ENCODE measurements at places on chromosomes 1 and 21.

GRCh38 chr1:100266741-100267140 lies 725 bp downstream of the RTCA start:
- DNase-seq, result no peak

DNA sequence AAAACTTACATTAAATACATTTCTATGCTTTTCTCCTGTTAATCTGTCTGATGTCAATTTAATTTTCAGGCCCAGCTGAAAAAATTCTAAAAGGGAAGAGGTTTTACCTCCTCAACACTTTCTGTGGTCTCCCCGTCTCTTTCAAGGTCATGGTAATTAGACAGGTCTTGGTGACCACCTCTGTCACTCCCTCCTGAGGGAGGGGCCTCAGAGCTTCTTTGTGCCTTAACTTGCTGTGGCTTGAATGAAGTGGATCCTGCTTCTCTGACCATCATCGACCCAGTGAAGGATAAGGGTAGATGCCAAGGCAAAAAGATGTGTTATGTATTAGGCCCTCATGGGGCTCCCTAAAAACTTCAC lies 40.8 kb upstream of the OSBPL9 start:
- no peak for DNase-seq

DNA sequence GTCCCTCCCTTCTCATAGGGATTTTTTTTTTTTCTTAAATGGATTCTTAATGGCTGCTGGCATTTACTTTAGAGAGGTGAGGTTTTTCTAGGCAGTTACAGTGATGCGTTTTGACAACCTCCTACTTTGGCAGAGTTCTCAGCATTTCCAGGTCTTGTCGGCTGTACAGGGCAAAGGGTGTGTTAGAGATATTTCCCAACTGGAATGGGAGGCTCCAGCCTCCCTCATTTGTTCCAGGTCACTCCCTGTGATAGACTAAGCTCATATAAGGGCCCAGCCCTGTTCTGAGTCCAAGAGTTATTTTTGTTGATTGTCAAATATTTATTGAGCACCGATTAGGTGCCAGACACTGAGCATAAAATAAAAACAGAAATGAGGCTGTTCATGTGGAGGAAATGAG lies 7.6 kb upstream of the XKR8 start:
- DNase-seq, result no peak

DNA sequence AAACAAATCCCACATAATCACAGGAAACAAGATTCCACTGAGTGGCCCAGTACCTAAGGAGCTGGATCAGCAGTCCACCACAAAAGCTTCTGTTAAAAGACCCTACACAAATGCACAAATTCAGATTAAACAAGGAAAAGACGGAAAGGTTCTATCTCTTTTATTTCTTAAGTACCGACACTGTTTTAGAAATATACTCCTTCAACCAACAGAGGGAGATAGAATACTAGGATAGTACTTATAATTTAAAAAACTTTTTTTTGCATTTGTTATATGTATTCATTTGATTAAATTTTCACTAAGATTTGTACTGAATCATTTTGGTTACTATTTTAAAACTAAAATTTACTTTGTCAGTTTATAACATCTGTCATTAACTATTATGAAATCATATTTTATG lies 12.5 kb downstream of the CDC7 start:
- DNase-seq, result no peak

- no peak for DNase-seq
These were observed 24.0 kb upstream of the C1orf21 start for GRCh38 chr1:184362876-184363275.

DNA sequence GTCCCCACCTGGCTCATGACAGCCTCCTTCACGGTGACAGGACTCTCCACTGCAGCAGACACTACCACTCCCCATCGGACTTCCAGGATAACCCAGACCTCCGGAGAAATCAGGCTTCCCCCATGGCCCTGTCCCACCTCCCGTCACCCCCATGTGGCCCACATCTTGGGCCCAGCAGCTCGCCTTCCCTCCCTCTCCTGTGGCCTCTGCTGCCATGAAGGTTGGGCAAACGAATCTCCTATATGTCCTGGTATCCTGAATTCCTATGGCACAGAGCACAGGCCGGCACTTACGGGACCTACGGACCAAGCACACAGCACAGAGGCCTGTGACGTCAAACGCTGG lies 82.0 kb downstream of the NPHP4 start:
- DNase-seq, result no peak

DNA sequence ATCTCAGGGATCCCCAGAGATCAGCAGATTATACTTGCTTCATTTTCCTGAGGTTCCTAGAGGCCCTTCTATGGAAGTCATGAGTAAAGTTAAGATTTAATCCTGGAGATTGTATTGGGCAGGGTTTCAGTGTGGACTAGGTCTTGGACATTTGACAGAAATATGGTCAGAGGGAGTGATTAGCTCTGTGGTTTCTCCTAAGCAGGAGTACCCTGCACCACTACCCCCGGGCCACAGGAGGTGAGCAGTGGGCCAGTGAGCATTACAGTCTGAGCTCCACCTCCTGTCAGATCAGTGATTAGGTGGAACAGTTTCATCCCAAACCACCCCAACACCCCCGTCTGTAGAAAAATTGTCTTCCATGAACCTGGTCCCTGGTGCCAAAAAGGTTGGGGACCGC lies 43.2 kb downstream of the PHACTR4 start:
- no peak for DNase-seq

DNA sequence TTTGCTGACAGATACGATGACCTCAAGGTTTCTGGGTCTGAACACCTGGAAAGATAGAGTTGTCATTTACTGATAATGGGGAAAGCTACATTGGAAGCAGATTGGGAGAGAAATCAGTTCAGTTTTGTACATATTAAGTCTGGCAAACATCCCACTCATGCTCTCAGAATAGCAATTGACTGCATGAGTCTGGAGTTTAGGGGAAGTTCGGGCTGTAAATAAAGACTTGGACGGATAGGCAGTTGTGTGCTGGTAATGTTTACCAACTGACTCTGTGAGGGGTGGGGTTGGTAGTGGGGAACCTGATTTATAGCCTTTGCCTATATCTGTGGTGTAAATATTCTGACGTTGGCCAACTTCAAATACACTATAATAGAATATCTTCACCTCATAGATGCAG lies 4.0 kb downstream of the H6PD start:
- no peak for DNase-seq

- DNase-seq, result no peak
These were observed 1048.1 kb downstream of the BRINP3 start for GRCh38 chr1:189429610-189430009.

GRCh38 chr1:42721926-42722325 lies 18.1 kb downstream of the CLDN19 start:
- no peak for DNase-seq

GRCh38 chr1:155003766-155004351 lies 1.3 kb downstream of the ZBTB7B start:
- no peak for DNase-seq

DNA sequence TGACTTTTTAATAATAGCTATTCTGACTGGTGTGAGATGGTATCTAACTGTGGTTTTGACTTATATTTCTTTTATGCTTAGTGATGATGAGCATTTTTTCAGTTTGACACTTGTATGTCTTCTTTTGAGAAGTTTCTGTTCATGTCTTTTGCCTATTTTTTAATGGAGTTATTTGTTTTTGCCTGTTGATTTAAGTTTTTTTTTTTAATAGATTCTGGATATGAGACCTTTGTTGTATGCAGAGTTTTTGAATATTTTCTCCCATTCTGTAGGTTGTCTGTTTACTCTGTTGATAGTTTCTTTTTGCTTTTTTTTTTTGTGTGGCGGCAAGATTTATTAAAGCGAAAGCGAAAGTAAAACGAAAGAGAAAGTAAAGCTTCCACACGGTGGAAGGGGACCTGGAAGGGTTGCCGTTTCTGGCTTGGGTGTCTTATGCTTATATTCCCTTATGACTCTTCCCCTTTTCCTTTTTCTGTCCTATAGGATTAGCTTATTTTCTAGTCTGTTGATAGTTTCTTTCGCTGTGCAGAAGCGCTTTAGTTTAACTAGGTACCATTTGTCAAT lies 67.6 kb downstream of the TBX19 start:
- no peak for DNase-seq

DNA sequence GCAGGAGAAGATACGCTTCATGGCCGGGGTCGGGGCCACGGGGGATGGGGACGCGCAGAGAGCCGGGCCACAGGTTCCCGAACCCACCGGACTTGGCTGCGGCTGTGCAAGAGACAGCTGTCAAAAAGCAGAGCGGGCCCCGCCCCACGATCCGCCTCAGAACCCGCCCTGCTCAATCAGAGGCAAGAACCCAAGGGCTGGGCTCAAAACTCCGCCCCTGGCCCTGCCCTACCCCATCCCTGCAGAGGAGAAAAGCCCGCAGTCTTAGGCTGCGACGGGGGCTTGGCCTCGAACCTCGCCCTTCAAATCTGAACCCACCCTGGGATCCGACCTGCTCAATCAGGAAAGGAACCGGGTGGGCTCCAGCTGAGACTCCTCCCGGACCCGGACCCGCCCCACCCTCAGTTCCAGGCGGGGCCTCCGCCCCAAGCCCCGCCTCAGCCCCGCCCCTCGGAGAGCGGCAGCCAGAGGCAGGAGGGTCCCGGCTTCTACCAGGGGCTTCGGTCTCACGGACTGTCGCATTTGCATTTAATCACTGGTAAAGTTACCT lies at the start of gene ANKRD35:
Gene ANKRD35 (minus strand): TSS at position 129 of the 550 bp plus-strand sequence. CDS start 108 bp downstream, at position 21.
- DNase-seq, result peak; percentile 67

- DNase-seq, result no peak
These were observed 74.2 kb downstream of the SIK1 start for GRCh38 chr21:43352568-43353281.

DNA sequence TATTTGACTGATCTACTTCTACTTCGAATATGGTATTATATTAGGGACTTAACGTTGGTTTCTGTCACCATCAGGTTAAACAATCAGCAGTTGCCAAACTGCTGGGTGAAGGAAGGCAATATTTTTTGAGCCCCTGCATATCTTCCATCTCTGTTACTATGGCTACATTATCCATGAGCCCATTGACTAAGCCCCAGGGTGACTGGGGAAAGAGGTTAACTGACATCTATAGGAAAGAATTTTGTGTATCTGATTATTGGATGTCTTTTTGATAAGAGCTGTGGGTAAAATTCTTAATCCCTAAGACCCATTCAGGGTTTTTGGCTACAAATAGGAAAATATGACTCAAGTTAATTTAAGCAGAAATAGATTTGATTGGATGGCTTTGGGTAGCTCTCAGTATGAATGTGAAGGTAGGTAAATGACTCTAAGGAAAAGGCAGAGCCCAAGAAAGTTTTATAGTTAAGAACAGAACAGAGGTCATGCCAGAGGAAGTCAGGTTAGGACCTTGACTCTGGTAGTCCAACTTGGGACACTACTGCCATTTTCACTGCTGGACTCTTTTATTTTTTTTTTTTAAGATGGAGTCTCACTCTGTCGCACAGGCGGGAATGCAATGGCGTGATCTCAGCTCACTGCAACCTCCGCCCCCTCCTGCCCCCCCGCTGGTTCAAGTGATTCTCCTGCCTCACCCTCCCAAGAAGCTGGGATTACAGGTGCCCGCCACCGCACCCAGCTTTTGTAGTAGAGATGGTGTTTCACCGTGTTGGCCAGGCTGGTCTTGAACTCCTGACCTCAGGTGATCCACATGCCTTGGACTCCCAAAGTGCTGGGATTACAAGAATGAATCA lies 8.9 kb upstream of the XPR1 start:
- DNase-seq, result no peak

- DNase-seq, result no peak
These were observed 25.7 kb downstream of the DMRTB1 start for GRCh38 chr1:53484705-53485477.

- no peak for DNase-seq
These were observed 52.8 kb downstream of the SPSB1 start for GRCh38 chr1:9345471-9345870.

- DNase-seq, result no peak
These were observed 9.2 kb downstream of the FCRL3 start for GRCh38 chr1:157691285-157691920.

GRCh38 chr1:87852410-87853161 lies 523.9 kb downstream of the LMO4 start:
- no peak for DNase-seq

GRCh38 chr1:177877086-177877485 lies 92.8 kb downstream of the SEC16B start:
- DNase-seq, result no peak

- no peak for DNase-seq
These were observed 242.9 kb downstream of the ST6GALNAC3 start for GRCh38 chr1:76317299-76317900.

DNA sequence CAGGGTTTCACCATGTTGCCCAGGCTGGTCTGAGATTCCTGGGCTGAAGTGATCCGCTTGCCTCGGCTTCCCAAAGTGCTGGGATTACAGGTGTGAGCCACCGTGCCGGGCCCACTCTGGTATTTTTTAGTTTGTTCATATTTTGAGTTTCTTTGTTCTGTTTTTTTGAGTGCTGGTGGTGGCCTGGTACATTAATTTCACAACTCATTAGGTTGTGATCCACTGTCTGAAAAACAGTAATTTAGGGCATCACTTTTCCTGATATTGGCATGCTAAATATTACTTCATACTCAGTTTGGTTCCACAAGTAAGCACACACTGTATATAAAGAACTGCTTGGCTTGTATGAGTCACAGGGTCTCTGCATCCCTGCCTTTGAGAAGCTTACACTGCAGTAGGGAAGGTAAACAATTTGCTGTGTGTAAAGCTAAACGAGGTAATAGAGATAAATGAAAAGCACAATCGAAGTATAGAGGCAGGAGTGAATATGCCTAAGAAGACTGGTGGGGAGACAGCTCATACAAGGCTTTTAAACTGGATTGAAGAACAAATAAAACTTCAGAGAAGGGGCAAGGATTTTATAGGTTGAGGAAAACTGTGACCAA lies 7.7 kb downstream of the SNX27 start:
- no peak for DNase-seq

GRCh38 chr21:35314857-35315582 lies 265.9 kb upstream of the RUNX1 start:
- DNase-seq, result no peak

- no peak for DNase-seq
These were observed 205.4 kb downstream of the SLC35F3 start for GRCh38 chr1:234109840-234110239.

DNA sequence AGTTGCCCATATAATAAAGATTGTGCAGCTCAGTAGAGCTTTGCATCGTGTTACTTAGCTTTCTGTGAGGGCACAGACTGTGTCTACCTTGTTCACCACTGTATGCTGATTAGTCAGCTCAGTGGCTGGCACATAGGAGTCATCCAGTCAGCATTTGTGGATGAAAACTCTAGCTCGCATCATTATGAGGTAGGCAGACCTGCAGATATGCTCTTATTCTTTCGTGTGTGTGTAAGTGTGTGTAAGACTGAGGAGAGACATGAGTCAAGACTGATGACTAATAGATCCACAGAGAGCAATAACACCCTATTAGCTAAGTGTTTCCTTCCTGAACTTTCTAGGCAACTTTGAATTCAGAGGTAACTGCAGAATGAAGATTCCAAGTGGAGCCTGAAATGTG lies 17.1 kb downstream of the TTF2 start:
- DNase-seq, result no peak

- no peak for DNase-seq
These were observed 31.0 kb upstream of the EFCAB14 start for GRCh38 chr1:46749921-46750404.

- DNase-seq, result no peak
These were observed 75.2 kb upstream of the TSPAN2 start for GRCh38 chr1:115164484-115164883.

All from activated CD4-positive, CD25-positive, alpha-beta regulatory T cell treated with anti-CD3 and anti-CD28 coated beads, Interleukin-2, amount 50 U/mL, for 16 hours (primary cell).